ENCODE measurements at places on chromosomes 2 and 18. TPM values are rescaled to one million over a fixed set of nuclear protein-coding genes. Genes with fewer than 3 reads are reported as not detected.

DNA sequence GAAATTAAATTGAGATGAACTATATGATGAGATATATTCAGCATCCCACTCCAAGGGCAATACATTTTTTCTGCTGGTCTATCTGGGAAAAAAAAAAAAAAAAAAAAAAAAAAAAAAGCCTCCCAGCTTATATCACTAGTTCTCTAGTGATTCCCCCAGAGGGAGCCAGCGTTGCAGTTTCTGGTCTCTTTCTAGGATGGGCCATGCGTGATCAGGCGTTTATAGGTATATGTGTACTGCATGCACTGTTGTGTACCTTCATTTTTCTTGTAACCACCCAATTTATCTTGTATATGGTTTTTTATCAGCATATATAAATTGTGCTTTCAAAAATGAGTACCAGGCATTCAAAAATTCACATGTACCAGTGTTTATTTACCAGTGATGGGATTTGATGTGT lies 35.1 kb downstream of the DCDC2C start:
- DNase-seq, result peak; percentile 84

GRCh38 chr2:70895249-70895648 lies 40.5 kb upstream of the ATP6V1B1 start:
- no peak for DNase-seq

DNA sequence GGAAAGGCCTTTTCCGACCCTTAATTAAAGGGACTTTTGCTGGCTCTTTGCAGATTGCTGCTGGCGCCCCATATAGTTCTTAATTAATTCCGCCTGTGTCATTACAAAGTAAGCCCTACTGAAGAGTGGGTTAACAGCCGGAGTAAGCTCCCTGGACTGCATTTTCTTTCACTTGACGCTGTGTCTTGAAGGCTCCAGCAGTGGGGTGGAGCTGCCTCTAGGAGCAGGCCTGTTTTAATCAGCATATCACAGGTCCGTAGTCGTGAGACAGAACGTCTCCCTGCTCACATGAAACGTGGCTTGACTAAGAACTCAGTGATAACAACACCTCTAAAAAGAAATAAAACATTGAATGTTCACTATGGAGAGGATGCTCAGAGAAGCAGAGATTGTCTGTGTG lies 329.9 kb upstream of the RAB12 start:
- DNase-seq, result no peak

- DNase-seq, result no peak
These were observed 62.8 kb downstream of the TMEM237 start for GRCh38 chr2:201580486-201580885.

- DNase-seq, result no peak
These were observed 89.8 kb downstream of the PRKCE start for GRCh38 chr2:45741161-45741850.

DNA sequence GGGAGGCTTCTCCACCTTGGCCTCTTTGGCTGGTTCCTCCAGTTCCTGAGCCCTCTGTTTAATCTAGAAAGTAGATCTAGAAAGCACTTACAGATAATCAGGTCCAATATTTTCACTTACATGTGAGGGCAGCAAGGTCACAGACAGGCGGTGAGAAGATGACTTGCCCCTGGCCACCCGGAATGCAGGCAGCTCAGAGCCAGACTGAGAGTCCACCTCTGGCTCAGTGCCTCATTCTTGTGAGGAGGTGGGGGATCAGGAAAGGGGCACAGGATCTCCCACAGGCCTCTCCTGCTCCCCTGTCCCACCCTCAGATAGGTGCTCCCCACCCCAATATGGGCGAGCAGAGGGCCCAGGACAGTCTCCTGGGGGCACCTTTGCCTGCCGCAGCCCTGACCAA lies 5.8 kb downstream of the WNT6 start:
- no peak for DNase-seq

- no peak for DNase-seq
These were observed 41.3 kb upstream of the ACAA2 start for GRCh38 chr18:49854681-49855080.

DNA sequence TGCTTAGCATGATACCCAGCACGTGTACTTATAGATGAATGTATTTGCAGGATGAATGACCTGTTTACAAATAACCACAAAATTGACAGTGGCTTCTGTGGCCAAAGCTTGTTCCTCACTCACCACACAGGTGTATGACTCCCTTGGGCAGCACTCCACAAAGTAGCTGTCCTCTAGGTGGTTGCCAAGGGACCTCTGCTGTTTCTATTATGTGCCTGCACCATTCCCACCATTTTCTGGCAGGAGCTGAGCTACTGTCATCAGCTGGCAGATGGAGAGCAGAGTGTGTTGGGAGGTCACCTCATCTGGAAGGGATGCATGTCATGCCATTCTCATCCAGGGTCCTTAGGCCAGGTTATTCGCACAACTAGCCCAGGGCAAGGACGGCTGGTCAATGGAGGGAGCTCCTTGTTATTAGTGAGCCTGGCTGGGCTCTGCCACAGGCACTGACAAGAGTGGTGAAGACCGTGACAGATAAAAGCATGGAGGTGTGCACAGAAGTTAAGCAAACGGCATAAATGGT lies 37.1 kb upstream of the TRIB2 start:
- no peak for DNase-seq

DNA sequence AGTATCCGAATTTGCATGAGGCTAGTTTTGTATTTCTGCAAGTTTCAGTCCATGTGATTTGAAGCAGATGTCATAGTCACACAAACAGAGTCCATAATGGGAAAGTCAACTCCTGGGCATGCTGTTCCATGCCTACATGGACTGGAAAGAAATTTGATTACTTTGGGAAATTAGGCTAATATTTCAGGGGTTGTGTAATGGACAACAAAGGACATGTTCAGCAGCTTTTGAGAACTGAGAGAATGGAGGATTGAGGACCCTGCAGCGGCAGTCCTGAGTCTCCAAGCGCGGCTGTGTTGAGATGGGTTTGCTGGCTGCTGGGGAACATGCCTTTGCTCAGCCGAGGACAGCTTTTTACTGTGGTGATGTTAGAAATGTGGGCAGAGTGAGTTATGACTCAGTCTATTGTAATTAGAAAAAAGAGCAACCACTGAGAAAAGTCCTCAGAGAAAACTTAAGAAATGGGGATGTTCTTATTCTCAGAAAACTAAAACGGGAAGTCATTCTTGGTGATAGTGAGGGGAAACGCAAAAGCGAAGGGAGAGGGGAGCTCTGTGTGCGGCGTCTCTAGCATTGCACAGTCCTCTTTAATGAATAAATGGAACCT lies 149.2 kb downstream of the FAM210A start:
- DNase-seq, result no peak

GRCh38 chr2:881204-881918 lies 69.3 kb upstream of the SNTG2 start:
- DNase-seq, result no peak

DNA sequence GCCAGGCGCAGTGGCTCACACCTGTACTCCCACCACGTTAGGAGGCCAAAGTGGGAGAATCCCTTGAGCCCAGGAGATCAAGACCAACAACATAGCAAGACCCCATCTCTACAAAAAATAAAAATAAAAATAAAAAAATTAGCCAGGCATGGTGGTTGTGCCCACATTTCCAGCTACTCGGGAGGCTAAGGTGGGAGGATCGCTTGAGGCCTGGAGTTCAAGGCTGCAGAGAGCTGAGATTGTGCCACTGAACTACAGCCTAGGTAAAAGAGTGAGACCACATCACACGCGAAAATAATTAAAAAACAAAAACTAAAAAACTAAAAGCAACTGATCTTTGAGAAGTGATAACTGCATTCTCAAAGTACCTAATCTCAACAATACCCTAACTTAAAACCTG lies 1.8 kb downstream of the C2orf76 start:
- DNase-seq, result no peak

DNA sequence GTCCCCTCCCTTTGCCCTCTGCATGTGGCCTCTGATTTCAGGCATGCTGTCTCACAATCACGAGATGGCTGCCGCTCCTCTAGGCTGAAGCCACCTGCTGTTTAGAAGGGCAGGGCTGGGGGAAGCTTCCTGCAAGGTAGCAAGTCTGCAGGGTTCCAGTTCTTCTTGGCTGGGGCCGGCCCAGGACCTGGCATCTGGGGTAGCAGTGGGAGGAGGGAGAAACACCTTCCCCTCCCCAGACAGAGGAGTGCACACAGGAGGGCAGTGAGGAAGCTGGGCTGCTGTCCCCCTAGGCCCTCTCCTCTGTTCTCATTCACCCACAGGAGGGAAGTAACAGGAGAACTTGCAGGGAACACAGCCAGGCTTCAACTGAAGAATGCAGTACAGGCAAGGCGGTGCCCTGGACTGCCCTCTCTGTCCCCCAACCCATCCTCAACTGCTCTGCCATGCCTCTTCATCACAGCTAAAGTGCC lies 345.9 kb upstream of the HS6ST1 start:
- no peak for DNase-seq

The REEP1 gene
- total RNA-seq, result 2.0 TPM

The CFC1 gene
- total RNA-seq, result not detected

The GALNT3 gene
- total RNA-seq, result 89.9 TPM

The PMAIP1 gene
- total RNA-seq, result 8.0 TPM

The DNMT3A gene
- total RNA-seq, result 11.8 TPM

The DNAJC5G gene
- total RNA-seq, result not detected

The DSG4 gene
- total RNA-seq, result not detected

The TMEM198 gene
- total RNA-seq, result 2.1 TPM

The PXDN gene
- total RNA-seq, result 3.1 TPM

The KIAA2012 gene
- total RNA-seq, result not detected

The DSG1 gene
- total RNA-seq, result not detected

The TRIM43 gene
- not detected for total RNA-seq

The SLC16A14 gene
- not detected for total RNA-seq

The AMER3 gene
- total RNA-seq, result not detected

The LIMS2 gene
- total RNA-seq, result not detected
